ENCODE measurements at places on chromosomes 7 and 10. TPM values are rescaled to one million over a fixed set of nuclear protein-coding genes. Genes with fewer than 3 reads are reported as not detected.

DNA sequence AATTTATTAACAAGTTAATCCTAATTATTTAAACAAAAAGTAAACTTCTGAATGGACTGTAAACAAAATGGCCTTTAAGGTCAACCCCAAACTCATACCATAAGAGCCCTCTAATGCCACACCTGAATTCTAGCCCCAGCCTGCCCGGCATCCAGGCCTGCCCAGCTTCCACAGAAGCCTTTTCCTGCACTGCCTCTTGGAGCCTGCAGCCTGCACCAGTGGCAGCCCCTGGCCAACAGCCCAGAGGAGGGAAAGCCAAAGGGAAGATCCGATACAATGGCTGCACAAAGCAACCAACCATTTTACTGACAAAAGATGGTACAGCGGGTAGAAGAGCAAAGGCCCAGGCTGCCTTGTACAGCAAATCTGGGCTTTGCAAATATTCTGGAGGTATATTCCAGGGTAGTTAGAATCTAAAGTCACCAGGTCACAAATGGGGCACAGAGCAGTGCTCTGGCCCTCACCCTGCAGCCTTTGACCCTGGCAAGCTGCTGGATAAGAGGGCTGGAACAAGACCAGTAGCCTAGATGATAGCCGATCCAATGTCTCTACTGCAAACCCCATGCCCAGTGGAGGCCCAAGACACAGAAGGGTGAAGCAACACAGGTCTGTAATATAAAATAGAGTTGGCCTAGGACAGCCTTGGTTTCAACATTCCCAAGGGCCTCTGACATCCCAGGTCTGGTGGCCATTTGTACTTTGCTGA, 12.5 kb upstream of the CH25H start:
- DNase-seq: no peak

GRCh38 chr10:12727832-12728215, 273.7 kb downstream of the CCDC3 start:
- DNase-seq: peak; percentile 60

DNA sequence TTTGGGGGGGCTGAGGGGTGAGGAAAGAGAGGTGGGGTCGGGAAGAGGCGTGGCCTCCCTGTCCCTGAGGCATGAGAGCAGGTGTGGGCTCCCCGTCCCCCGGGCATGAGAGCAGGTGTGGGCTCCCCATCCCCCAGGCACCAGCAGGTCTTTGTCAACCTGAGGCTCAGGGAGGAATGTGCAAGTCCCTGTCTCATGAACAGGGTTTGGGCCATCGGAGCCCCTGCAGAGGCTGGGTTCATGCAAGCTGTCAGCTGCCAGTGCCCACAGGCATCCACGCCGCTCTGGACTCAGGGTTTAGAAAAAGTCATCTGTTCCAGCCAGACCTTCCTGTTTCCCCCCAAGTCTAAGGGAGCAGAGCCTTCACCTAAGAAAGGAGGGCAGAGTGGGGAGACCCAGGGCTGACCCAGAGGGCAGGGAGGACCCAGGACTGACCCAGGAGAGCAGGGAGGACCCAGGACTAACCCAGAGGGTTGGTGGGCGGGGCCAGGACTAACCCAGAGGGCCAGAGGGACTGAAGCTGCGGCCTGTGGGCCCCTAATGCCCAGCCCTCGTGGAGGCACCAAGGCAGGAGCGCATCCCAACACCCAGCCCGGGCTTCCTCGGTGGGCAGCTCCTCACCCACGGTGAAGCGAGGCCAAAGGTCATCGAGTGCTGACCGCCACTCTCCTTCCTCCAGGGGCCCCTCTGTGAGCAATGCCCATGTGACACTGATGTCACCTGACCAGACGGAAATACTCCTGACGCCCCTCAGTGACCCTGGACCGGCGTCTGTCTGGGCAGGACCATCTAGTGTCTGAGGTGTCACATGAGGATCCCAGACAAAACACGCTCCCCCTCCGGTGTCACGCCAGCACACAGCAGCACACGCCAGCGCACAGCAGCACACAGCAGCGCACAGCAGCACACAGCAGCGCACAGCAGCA, 28.9 kb upstream of the GPR146 start:
- DNase-seq: peak; percentile 52

- no peak for DNase-seq
These were observed 861.3 kb downstream of the NRG3 start for GRCh38 chr10:82736305-82736704.

CCL26 gene
- total RNA-seq: not detected

IL2RA gene
- 0.13 TPM for total RNA-seq

DNA sequence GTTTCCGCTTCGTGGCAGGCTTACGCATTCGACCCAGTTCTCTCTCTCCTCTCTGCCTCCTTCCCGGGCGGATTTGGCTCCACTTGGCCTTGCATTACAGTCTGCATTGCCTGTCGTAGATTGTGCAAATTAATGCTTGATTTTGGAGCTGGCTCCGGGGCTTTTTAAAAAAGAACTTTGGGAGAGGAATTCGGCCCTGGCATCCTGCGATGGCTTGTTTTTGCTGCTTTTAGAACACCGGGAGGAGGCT, 767 bp downstream of the EIF4EBP2 start:
- no peak for DNase-seq

DNA sequence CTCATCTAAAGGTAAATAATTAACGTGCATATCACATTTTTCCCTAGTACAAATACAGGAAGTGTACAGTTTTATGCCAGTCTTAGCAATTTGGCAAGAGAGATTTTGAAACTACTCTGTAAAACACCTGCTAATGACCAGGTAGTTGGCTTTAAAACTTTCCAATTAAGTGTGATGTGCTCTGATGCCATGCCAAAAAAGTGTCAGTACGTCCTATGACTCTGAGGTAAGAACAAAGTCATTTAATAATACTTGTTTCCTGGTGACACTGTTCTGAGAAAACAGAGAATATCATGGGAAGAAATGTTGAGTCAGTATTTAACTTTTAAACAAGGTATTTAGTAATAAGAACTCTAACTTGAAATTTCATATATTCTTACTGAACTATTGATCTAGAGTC, 9.6 kb downstream of the PDZD8 start:
- DNase-seq: no peak

DNA sequence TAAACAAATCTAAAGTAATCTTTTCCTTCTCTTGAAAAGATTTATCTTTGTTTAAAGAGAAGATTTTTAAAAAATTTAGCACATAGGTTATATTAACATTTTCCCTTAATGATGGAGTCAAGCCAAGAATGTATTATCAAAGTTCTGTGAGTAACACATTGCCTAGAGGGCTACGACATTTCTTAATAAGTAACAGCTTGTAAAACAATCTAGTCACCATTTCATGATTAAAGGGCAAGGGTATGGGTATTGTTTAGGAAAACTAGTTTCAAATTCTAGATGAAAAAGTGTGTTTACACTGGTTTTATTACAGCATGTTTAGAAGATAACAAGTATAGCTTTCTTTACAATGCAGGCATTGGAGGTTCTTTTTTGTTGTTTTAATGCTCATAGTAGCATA, 28.6 kb upstream of the LAMB4 start:
- DNase-seq: no peak

DNA sequence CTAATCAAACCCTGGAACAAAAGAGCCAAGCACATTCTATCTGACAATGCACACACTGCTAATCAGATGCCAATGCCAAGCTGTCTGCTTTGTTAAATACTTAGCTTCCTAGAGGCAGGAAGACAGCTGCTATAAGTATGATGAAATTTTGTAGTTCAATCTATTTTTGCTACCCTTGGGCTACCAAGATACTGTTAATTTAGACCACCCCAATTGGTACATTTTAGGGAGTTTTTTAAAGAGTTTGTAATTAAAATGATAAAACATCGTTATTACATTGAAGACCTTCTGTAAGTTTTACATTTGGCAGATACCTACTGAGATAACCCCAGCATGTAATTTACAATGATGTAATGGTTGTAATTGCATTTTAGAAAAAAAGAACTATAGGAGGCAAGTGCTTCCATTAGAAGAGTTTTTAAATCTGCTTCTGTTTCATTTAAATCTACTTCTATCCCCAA, 268.5 kb downstream of the ADK start:
- no peak for DNase-seq

DNA sequence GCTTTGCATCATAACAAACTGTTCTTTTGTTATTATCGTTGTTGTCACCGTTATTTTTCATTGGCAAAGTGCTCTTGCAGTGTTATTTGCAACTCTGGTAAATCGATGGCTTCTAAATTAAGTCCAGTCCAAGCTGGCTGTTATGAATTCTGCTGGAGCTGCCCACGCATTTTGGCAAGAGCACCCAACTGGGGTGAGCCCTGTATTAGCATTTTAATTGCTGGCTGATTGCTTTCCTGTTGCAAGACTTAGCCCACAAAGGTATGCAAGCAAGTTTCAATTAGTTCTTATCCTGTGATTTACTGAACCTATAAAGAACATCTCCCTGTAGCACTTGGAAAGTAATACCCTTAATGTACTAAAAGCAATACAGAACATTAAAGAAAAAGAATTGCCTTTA, 226.8 kb downstream of the ACTR3B start:
- no peak for DNase-seq

TMEM139 gene
- not detected for total RNA-seq

GRCh38 chr10:63644418-63645142, 123.4 kb downstream of the REEP3 start:
- no peak for DNase-seq

PDLIM1 gene
- total RNA-seq: 334 TPM

HMX3 gene
- not detected for total RNA-seq

DNA sequence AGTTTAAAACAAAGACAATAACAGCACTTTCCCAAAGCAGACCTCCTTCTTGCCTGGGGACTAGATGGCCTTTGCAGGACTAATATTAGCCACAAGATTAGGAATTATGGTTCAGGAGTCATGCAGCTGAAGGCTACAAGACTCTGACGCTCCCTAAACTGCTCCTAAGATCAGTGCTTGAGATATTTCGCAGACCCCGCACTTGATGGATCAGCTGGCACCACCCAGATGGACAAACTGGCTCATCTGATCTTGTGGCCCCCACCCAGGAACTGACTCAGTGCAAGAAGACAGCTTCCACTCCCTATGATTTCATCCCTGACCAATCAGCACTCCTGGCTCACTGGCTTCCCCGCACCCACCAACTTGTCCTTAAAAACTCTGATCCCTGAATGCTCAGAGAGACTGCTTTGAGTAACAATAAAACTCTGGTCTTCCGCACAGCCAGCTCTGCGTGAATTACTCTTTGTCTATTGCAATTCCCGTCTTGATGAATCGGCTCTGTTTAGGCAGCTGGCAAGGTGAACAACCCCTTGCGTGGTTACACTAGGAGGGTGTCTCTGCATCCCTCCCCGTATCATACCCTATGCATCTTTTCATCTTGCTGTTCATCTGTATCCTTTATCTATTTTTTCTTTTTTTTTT, 26.9 kb upstream of the NRBF2 start:
- peak; percentile 59 for DNase-seq

PTPRN2 gene
- total RNA-seq: 0.47 TPM

DNA sequence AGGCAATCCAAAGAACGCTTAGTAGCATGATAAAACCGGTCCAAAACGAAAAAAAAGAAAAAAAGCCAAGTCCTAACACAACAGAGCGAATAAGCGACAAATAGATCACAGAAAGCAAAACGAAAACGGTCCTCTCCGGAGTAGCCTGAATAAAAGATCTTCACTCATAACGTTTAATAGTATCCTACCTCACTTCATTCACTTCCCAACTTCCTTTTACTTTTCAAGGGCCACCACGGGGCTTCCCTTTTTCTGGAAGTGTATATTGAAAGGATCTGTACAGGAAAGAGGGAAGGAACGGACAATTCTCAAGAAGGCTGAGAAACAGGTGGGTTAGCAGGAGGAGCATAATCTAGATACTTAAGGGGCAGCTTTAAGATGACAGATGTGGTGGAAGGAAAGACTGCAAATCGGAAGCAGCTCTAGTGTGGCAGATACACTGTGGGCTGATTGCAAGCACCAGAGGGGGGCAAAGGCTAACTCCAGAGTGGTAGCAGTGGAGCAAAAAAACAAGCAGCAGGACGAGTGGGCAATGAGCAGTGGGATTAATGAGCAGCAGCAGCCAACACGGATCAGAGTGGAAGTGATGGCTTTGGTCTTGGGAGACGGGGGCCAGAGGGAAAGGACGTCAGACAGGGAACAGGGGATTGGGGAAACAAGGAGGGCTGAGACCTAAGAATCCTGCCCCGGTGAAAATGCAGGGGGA, 866 bp downstream of the CNOT4 start:
- no peak for DNase-seq

- DNase-seq: no peak
These were observed 293.6 kb downstream of the CSTF2T start for GRCh38 chr10:51405580-51406351.

MBL2 gene
- not detected for total RNA-seq

DNA sequence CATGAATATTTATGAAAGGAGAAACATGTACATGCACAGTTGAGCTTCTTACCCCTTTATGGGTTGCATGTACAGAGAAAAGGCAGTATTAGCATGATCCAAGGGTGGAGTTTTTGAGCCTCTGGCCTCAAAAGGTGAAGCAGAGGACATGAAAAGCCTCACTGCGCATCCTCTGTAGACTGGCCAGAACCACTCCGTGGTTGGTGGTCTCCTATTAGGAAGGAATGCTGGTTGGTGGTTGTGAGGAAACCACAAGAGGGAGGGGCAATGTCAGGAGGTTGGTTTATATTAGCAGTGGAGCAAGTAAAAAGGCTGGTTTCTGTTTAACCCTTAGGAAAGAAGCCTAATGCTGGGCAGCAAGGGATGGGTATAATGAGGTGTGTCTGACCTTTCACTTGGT, 37.5 kb downstream of the AHCYL2 start:
- no peak for DNase-seq

- no peak for DNase-seq
These were observed 148.5 kb downstream of the WDR37 start for GRCh38 chr10:1204434-1205326.

GRCh38 chr7:6266699-6267098, 5.7 kb downstream of the CYTH3 start:
- no peak for DNase-seq

DNA sequence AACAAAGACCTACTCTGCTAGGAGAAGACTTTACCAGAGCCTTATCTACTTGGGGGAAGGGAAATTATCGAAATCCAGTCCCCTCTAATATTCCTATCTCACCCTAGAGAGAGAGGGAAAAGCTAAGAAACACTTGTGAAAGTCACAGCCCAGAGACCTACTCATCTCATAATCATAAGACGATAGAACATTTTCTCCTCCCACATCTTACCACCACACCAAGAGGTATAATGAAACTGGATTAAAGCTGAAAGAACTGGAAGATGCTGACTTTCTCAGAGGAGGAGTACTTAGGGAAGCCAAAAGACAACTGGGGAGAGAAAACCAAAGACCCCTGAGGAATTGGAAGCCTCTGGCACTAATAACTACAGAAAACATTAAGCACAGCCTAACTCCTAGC, 10.8 kb upstream of the CPA5 start:
- no peak for DNase-seq

- DNase-seq: no peak
These were observed 51.5 kb downstream of the CCDC71L start for GRCh38 chr7:106609416-106609815.

PIP gene
- not detected for total RNA-seq

FIS1 gene
- total RNA-seq: 239 TPM

GRCh38 chr10:69817078-69817581, 15.4 kb downstream of the COL13A1 start:
- no peak for DNase-seq

GPR15LG gene
- total RNA-seq: not detected

Data from psoas muscle (tissue), 8 donors.